ENCODE measurements at places on chromosomes 11 and 22. TPM values are rescaled to one million over a fixed set of nuclear protein-coding genes. Genes with fewer than 3 reads are reported as not detected.

Gene MS4A1
- not detected for total RNA-seq

Gene VPREB3
- total RNA-seq, result 0.50 TPM

Gene P2RX6
- 0.45 TPM for total RNA-seq

Gene SLC17A6
- total RNA-seq, result not detected

Gene THRSP
- total RNA-seq, result not detected

Gene RPLP2
- 1,592 TPM for total RNA-seq

Gene TCN2
- total RNA-seq, result 3.8 TPM

Gene TMEM86A
- 4.0 TPM for total RNA-seq

Gene LGALS1
- 240 TPM for total RNA-seq

Gene C1QTNF4
- total RNA-seq, result 0.20 TPM

Gene MYO18B
- 0.07 TPM for total RNA-seq
